ENCODE measurements at places on chromosomes 4 and X.

- DNase-seq = no peak
These were observed 888.0 kb downstream of the PCDH18 start for GRCh38 chr4:136644279-136644678.

DNA sequence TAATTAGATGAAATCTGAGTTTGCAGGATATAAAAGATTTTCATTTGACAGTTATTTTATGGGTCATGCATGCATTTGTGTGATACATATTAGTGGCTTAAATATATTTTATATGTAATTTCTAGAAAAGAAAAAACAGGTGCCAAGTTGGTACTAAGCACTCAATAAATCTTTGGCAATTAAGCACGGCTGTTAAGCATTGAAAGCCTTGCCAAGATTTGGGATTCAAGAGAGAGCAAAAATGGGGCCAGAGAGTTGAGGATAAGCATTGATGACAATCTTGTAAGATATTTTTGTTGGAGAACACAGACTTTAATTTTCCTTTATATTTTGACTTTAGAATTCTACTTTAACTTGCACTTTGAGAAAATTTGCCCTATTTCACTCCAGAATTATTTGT is 249.8 kb upstream of the MAD2L1 start:
- no peak for DNase-seq

DNA sequence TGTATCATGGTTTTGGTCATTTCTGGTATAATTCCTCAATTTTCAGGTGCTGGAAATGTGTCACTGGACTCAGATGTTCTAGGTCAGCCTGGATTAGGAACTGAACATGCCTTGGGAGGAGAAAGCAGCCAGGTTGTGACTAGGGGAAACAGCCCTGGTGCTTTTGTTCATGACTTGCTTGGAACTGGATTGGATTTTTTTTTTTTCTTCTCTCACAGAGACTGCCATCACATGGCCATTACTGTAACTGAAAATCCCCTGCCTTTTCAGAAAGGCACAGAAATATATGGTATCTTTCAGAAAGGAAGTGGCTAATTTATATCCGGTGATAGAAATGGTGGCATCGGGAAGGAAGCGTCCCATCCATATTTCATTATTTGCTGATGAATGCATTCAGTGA is 34.6 kb downstream of the SEPTIN11 start:
- peak; percentile 38 for DNase-seq

GRCh38 chr4:39932776-39933402 is 44.8 kb downstream of the PDS5A start:
- peak; percentile 32 for DNase-seq

- no peak for DNase-seq
These were observed 136.8 kb downstream of the ADGRL3 start for GRCh38 chr4:61336916-61337315.

- no peak for DNase-seq
These were observed 7.8 kb downstream of the ZCCHC4 start for GRCh38 chr4:25320336-25320735.

- no peak for DNase-seq
These were observed 15.6 kb downstream of the PAQR3 start for GRCh38 chr4:78923464-78924312.

DNA sequence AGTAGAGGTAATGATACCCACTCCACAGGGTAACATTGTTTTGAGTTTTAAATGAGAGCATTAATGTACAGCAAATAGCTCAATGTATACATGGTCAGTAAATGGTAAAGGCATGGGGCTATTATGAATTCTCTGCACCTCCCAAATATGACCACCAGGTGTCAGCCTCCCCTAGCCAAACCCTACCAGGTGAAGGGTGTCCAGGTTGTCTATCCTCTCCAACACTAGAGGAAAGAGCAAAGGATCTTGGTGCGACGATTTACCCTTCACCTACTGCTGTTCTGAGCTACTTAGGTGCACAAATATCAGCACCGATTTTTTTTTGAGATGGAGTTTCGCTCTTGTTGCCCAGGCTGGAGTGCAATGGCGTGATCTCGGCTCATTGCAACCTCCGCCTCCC is 26.5 kb upstream of the XIAP start:
- DNase-seq = peak; percentile 68

Measured in CD4-positive, alpha-beta T cell treated with Interleukin-15 for 4 hours (primary cell).